ENCODE measurements at places on chromosomes 13 and 19.

DNA sequence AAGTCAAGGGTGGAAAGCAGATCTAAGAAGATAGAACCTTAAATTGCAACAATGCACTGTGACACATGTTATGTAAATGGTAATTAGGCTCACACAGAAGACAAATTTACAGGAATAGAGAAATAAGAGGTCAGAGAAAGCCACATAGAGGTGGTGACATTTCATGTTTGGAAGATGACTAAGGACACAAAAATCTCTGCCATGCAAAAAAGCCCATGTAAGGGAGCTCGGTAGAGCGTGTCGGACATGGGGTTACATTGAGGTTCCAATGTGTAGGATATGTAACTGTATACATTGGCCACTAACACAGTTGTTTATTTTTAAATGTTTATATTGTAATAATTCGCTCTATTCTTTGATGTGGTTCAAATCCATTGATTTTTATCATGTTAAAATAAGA is 33.7 kb downstream of the SUGT1 start:
- DNase-seq: no peak

- peak; percentile 37 for DNase-seq
These were observed 33.0 kb downstream of the GJA3 start for GRCh38 chr13:20127562-20128458.

- no peak for DNase-seq
These were observed 13.1 kb upstream of the SCEL start for GRCh38 chr13:77522444-77522843.

- no peak for DNase-seq
These were observed 81.2 kb upstream of the ABCC4 start for GRCh38 chr13:95382411-95382810.

- no peak for DNase-seq
These were observed 7.3 kb upstream of the FFAR1 start for GRCh38 chr19:35340431-35340830.

- DNase-seq: no peak
These were observed 17.7 kb downstream of the INTS6 start for GRCh38 chr13:51435002-51435578.

DNA sequence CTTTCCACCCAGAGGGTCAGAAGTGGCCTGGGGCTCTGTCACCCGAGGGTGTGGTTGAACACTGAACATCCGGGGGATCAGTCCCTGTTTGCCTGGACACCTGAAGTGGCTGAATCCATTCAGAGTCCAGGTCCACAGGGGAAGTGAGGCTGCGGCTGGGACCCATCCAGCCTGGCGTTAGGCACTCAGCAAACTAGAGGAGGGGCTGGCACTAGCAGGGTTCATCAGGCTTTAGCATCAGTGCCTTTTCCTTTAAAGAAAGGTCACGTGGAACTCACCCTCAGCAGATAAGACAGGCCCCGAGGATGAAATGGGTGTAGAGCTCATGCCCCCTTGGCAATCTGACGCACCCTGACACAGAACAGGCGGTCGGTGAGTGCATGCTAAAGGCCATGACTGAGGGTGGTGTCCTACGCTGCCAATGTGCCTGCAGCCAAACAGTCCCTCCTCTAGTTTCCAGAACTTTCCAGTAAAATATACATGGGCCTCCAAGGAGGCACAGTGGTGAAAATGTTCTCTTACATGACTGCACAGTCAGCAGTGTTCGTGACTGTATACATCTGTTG is 72.4 kb upstream of the ARHGEF7 start:
- no peak for DNase-seq

GRCh38 chr19:16581971-16582343 is 9.7 kb upstream of the SLC35E1 start:
- DNase-seq: no peak

DNA sequence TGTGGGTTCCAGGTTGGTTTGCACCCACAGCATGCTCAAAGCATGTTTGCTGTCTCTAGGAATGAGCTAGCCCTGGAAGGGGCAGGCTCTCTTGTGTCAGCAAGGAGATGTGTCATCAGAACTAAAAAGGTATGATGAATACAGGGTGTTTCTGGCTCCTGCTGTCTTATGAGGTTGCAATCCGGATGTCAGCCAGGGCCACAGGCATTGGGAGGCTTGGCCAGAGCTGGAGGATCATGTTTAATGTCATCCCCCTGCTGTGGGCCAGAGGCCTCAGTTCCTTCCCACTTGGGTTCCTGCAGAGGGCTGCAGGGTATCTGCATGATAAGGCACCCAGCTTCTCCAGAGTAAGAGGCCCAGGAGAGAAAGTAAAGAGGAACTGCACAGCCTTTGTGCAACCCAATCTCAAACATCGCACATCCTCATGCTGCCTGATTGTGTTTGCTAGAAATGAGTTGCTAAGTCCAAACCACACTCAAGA is 193.6 kb downstream of the COL4A1 start:
- DNase-seq: no peak

GRCh38 chr19:42402376-42403116 is 12.4 kb upstream of the CNFN start:
- no peak for DNase-seq

GRCh38 chr13:34696296-34696695 is 245.8 kb upstream of the NBEA start:
- DNase-seq: no peak

GRCh38 chr13:76214001-76214400 is 577.9 kb downstream of the LMO7 start:
- DNase-seq: no peak

GRCh38 chr13:31495336-31495735 is 244.0 kb upstream of the RXFP2 start:
- DNase-seq: no peak

Data from CD4-positive, alpha-beta T cell treated with Interleukin-6 for 4 hours (primary cell).